ENCODE measurements at places on chromosomes 12 and 14.

- no peak overlapping the region for H3K27ac ChIP-seq
- no peak for DNase-seq
- no peaks in the 10 kb centered on the region for H3K27me3 ChIP-seq
- no peaks in the 10 kb centered on the region for H3K4me1 ChIP-seq
These were observed 71.4 kb upstream of the POC1B start for GRCh38 chr12:89597210-89597609.

DNA sequence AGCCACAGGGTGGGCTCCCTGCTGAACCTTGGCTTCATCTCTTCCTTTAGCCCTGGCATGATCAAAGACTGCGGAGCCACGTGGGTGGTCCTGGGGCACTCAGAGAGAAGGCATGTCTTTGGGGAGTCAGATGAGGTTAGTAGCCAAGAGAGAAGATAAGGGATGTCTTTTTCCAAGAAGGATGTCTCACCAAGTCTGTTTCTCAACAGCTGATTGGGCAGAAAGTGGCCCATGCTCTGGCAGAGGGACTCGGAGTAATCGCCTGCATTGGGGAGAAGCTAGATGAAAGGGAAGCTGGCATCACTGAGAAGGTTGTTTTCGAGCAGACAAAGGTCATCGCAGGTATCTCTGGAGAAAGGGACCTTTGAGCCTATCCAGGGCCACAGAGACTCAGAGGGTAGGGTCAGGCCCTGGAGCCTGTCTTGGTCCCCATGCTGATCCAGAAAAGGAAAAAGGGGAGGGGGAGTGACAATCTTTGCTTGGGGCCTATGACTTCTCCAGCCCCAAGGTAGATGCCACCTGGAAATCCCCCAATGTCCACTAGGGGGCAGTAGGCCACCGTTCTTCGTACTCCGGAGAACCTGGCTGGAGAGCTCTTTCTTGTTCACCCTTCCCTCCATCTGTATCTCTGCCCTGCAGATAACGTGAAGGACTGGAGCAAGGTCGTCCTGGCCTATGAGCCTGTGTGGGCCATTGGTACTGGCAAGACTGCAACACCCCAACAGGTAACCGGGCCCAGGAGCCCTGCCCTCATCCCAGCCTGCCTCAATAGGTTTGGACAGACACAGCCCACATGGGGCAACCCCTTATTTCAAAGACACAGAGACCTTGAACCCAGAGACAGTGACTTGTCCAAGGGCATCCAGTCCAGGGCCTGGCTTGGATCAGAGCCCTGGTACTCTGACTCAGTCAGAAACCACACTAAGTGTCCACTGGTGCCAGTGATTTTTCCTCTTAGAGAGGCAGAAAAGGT, 2.0 kb downstream of the TPI1 start:
- peaks cover 35% of the 10 kb centered on the region for H3K4me1 ChIP-seq
- no peak overlapping the region for H3K27ac ChIP-seq
- peak overlapping the region; percentile 91 for H3K4me3 ChIP-seq

- no peaks in the 10 kb centered on the region for H3K4me1 ChIP-seq
- DNase-seq = no peak
- H3K4me3 ChIP-seq = no peak overlapping the region
- H3K27me3 ChIP-seq = no peaks in the 10 kb centered on the region
- no peaks in the 10 kb centered on the region for H3K36me3 ChIP-seq
- H3K27ac ChIP-seq = no peak overlapping the region
These were observed 267.6 kb downstream of the AEBP2 start for GRCh38 chr12:19706936-19707335.

GRCh38 chr12:49305762-49306510, 11.0 kb downstream of the PRPH start:
- H3K4me3 ChIP-seq = no peak overlapping the region
- DNase-seq = no peak
- H3K27ac ChIP-seq = no peak overlapping the region

DNA sequence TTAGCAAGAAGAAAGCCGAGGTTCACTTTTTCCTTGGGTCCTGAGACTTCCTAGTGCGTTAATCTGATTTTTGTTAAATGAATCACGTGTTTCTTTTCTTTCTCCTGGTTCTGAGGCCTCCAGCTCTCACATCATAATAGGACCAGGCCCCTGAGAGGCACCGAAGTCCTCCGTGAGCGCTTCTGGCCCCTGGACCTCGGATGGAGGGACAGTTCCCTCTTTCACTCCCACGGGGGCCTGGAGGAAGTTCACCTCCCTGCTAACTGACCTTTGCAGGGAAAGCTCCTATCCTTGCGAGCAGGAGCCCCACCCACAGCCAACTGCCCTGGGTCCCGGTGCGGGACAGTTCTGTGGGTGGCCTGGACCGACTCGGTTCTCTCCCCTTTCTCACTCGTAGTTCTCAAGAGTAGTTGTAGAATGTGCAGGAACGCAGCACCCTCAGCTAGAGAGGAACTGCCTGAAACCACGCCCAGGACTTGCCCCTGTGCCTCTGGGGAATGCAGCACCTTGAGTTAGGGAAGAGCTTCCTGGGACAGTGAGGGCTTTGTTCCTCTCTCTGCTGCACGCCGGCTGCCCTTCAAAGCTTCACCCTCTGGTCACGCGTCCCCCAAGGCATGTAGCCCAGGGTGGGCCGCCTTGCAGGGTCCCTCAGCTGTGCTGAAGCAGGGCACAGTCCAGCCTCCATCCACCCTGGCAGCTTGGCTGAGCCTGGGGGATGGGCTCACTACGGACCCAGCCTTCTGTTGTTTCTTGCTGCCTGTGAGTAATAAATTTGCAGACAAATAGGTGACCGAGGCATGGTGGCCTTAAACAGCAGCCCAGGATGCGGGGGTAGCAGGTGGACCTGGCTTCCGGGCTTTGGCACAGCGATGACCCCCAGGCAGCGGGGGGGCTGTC, 264.6 kb downstream of the ADGRD1 start:
- no peak overlapping the region for H3K4me3 ChIP-seq
- H3K36me3 ChIP-seq = no peaks in the 10 kb centered on the region
- no peaks in the 10 kb centered on the region for H3K27me3 ChIP-seq
- DNase-seq = no peak
- no peaks in the 10 kb centered on the region for H3K4me1 ChIP-seq
- no peak overlapping the region for H3K27ac ChIP-seq

DNA sequence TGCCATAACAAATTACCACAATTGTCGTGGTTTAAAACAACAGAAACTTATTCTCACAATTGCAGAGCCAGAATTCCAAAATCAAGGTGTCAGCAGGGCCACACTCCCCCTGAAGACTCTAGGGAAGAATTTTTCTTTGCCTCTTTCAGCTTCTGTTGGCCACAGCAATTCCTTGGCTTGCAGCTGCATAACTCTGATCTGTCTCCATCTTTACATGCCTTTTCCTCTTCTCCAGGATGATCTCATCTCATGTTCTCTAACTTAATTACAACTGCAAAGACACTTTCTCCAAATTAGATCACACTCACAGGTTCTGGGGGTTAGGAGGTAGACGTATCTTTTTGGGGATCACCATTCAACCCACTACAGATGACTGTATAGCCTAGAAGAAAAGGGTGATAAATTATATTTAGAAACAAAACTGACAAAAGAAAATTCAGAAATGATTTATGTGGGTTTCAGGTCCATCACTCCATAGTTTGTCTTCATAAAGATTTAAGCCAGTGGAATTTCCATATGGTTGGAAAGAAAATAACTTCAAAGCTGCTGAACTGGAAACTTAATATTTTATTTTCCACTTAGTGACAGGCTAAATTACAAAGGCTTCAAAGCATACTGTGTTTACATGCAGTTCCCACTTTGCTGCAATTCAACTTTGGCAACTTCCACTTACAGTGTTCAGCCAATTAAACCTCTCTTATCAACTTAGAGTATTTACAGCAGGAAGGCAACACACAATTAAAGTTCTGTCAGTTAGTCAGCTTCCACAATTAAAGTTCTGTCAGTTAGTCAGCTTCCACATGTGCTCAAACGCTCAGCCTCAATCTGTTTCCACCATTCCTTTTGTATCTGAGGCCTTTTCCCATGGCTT, 213.3 kb downstream of the EPS8 start:
- no peak overlapping the region for H3K4me3 ChIP-seq
- DNase-seq = no peak
- no peak overlapping the region for H3K27ac ChIP-seq
- no peaks in the 10 kb centered on the region for H3K36me3 ChIP-seq
- H3K27me3 ChIP-seq = no peaks in the 10 kb centered on the region
- H3K4me1 ChIP-seq = no peaks in the 10 kb centered on the region

GRCh38 chr14:99809360-99809759, 16.1 kb downstream of the EML1 start:
- H3K4me1 ChIP-seq = no peaks in the 10 kb centered on the region
- DNase-seq = no peak
- no peak overlapping the region for H3K4me3 ChIP-seq
- no peak overlapping the region for H3K27ac ChIP-seq

GRCh38 chr14:37559386-37559785, 35.7 kb downstream of the FOXA1 start:
- DNase-seq = no peak
- no peaks in the 10 kb centered on the region for H3K27me3 ChIP-seq
- no peak overlapping the region for H3K4me3 ChIP-seq
- H3K36me3 ChIP-seq = no peaks in the 10 kb centered on the region
- H3K27ac ChIP-seq = no peak overlapping the region

DNA sequence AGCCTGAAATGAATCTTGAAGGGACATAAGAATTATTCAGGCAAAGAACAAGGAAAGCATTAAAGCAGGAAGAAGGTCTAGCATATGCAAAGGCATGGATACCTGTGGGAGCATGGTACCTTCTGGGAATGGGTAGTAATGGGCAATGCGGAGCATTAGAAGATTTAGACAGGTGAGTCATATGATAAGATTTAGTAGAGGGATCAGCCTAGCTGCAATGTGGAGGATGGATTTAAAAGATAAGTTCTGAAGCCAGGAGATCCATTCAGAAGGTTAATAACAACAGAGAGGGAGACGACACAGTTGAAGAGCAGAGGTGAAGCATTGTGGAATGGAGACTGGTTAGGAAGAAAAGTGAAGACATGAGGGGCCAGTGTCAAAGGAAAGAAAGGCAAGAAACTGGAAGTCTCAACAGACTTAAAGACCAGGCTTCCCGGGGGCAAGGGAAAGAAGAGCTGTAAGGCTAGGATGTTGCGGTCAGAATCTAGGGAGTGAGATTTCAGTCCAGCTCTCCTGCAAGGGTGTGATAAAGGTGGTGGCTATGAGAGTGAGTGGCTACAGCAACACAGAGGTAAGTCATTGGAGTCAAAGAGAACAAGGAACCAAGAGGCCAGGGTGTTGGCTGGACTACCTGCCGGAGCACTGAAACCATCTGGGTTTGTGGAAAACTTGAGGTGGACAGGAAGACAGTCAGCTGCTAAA, 5.6 kb upstream of the STAT6 start:
- no peak overlapping the region for H3K27ac ChIP-seq
- no peaks in the 10 kb centered on the region for H3K36me3 ChIP-seq
- no peak overlapping the region for H3K4me3 ChIP-seq
- peaks cover 2% of the 10 kb centered on the region for H3K4me1 ChIP-seq

- H3K4me1 ChIP-seq = no peaks in the 10 kb centered on the region
- no peak overlapping the region for H3K27ac ChIP-seq
- H3K36me3 ChIP-seq = no peaks in the 10 kb centered on the region
- H3K27me3 ChIP-seq = no peaks in the 10 kb centered on the region
- no peak for DNase-seq
- no peak overlapping the region for H3K4me3 ChIP-seq
These were observed 9.0 kb downstream of the MAP1LC3B2 start for GRCh38 chr12:116568203-116568602.

DNA sequence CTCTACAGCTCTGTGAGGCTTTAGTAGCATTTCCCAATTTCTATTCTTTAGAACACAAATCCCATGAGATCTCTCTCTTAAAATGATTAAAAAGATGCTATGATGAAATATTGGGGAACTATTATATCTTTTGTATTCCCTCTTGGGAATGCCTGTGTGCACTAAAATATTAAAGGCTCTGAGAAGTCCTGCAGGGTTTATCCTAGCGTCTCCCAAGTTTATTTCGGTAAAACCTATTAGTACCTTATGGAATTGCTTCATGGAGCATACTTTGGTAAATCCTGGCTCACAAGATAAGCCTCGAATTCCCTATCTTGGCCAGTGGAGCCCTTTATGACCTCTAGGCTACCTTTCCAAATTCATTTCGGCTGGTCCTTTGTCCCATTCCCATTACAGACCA, 306.8 kb downstream of the VRK1 start:
- DNase-seq = no peak
- H3K4me3 ChIP-seq = no peak overlapping the region
- H3K36me3 ChIP-seq = no peaks in the 10 kb centered on the region
- H3K4me1 ChIP-seq = no peaks in the 10 kb centered on the region

Data from liver (tissue), 10 donors.